Glutamatergic neuron (in vitro differentiated cells): ENCODE measurements at places on chromosomes 4 and X.

GRCh38 chr4:120314969-120315368 is 248.3 kb upstream of the MAD2L1 start:
- no peak for DNase-seq

- no peak for DNase-seq
Measured at GRCh38 chr4:99647071-99647470, 10.6 kb downstream of the C4orf54 start.

GRCh38 chr4:134382478-134383227 is 181.1 kb upstream of the PABPC4L start:
- DNase-seq, result no peak

DNA sequence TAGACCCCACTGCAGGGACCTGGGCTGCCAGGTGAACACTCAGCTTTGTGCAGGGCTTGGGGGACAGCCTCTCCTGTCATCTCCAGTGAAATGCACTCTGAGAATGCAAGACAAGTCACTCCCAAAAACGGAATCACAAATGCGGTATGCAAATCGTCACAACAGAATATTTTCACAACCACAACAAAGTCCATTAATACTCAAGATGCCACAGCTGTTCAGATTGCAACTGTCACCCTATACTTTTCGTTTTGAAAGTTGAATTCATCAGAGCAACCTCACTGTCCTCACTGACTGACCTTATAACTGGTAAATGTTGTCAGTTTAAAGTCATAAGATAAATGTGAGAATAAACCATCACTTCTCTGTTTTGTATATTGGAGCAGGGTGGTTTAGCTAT is 16.6 kb downstream of the JAKMIP1 start:
- DNase-seq, result no peak

DNA sequence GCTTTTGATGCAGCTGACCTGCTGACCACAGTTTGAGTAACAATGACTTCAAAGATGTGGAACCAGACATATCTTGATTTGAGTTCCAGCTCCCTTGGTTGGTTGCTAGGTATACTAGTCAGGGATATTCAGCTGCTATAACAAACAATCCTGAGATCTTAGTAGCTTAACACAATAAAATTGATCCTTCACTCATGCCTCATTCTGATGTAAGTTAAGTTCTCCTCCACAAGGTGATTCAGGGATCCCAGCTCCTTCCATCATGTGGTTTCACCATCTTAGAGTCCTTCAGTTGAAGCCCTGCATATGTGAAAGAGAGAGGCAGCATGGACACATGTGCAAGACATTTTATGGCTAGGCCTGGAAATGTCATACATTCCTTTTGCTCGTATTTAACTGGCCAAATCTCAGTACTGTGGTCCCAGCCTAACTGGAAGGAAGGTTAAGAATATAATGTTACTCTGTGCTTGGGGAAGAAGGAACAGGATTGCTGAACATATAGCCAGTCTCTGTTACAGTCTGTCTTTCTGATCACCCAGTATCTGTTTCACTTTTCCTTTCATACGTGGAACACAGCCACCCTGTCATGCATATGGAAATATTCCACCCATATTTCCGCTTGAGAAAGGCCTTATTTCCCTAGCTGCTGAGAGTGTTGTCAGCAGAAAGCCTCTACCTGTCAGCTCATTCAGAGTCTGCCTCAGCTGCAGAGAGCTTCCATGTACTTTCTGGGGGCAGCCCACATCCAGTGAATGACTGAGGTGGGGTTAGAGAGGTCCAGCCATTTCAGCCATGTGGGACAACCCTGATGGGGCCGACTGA is 7.1 kb downstream of the SMIM9 start:
- DNase-seq, result no peak

- DNase-seq, result no peak
Measured at GRCh38 chr4:144902614-144903013, 195.4 kb downstream of the ANAPC10 start.

GRCh38 chrX:10496345-10496965 is 123.9 kb downstream of the MID1 start:
- no peak for DNase-seq

- no peak for DNase-seq
Measured at GRCh38 chrX:12949927-12950656, 24.8 kb upstream of the TMSB4X start.

- no peak for DNase-seq
Measured at GRCh38 chr4:48307528-48307927, 33.8 kb upstream of the SLAIN2 start.

GRCh38 chr4:137794764-137795254 is 262.5 kb upstream of the PCDH18 start:
- DNase-seq, result no peak

DNA sequence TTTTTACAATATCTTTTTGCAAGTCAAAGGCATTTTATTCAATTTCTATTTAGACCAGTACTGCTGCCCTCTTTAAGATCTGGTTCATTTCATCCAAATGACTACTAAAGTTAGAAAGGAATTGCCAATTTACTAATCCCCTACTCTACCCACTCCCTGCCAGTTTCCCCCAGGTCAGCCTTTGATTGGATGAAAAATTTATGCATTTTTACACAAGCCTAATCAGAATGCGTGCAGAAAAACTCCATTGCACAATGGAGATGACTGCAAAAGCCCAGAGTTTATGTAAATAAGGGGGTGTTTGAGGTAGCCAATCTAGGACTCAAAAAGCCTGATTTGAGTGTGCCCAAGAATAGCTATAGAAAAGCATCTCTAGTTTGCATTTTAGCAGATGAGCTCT is 310.6 kb downstream of the PABPC4L start:
- no peak for DNase-seq

DNA sequence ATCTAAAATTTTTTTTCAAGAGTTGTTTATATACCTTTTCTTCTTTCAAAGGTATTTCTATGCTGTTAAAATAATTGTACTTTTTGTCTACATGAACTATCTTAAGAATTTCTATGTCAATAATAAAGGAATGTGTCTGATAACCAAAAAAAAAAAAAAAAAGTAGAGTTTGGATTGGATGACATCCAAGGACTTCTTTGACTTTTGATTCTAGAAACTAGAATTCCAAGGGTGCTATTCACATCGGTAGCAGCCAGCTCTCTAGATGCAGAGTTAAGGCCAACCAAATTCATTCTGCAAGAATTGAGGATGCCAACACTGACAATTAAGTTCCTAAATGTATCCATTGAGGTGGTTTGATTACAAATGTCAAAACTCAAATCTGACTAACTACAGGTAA is 42.0 kb upstream of the PRKG2 start:
- no peak for DNase-seq

DNA sequence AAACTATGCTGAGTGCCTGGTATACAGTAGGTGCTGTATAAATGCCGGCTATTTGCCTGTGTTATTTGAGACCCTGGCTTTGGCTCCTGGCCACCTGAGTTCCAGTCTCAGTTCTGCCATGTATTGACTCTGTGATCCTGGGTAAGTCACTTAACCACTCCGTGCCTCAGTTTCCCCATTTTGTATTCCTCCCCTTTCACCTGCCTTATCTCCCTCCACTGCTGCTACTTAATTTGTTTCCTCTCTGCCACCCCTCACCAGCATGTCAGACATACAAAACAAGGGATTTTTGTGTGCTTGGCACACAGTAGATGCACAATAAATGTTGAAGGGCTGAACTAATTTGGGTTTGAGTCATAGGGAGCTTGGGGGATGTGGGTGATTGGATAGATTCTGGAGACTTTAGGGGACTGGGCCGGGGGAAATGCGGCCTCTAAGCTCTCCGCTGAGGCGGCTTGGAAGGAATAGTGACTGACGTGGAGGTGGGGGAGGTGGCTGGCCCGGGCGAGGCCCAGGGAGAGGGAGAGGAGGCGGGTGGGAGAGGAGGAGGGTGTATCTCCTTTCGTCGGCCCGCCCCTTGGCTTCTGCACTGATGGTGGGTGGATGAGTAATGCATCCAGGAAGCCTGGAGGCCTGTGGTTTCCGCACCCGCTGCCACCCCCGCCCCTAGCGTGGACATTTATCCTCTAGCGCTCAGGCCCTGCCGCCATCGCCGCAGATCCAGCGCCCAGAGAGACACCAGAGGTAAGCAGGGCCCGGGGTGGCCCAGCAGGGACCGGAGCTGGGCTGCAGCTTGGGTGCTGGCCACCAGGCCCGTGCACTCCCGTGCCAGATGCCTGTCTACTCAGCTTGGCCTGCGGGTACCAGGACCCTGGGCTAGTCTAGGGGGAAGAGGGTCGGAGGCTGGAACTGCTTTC is at the start of gene TIMP1:
TIMP1 (plus strand) TSS at position 706 of the 917 bp plus-strand sequence. CDS start 980 bp downstream, outside the sequence.
- peak; percentile 77 for DNase-seq

DNA sequence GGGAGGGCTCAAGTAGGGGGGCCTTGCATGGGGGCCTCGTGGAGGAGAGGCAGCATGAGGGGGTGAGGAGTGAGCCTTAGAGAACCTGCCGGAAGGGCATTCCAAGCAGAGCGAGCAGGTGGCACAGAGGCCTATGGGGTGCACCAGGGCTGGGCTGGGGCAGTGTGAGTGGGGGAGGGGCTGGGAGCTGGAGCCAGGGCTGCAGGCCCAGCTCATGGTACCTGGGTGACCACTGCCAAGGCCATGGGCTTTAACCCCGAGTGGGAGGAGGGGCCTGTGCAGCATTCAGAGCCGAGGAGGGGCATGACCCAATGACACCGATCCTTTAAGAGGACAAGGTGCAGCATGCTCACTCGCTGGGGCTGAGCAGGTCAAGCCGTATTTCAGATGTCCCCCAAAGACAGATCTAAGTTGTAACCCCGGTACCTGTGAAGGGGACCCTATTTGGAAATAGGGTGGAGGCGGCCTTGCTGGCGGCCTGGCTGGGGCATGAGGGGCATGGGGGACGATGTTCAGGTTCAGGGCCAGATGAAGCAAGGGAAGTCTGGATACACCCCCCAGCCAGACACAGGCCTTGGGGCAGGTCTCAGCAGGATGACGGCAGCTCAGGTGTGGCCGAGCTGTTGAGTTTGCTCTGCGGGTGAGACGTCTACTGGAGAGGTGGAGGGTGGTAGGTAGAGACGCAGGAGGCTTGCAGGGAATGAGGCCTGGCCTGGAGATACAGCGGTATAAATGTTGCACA is 137.0 kb downstream of the CPZ start:
- no peak for DNase-seq

- DNase-seq, result no peak
Measured at GRCh38 chrX:152903589-152903988, 5.7 kb downstream of the ZNF185 start.

DNA sequence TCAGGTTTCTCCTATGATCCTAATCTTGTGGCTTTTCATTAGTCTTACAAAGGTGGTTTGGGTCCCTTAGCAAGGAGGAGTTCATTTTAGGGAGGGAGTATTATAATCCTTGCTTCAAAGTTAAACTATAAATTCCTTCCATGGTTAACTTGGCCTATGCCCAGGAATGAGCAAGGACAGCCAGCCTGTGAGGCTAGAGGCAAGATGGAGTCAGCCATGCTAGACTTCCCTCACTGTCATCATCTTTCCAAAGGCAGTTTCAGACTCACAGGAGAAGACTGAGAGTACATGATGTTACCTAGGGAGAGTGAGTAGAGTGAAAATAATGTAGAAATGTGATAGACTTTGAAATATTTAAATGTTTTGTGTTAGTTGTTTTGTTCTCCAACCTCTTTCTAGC is 192.3 kb downstream of the GPAT3 start:
- no peak for DNase-seq

DNA sequence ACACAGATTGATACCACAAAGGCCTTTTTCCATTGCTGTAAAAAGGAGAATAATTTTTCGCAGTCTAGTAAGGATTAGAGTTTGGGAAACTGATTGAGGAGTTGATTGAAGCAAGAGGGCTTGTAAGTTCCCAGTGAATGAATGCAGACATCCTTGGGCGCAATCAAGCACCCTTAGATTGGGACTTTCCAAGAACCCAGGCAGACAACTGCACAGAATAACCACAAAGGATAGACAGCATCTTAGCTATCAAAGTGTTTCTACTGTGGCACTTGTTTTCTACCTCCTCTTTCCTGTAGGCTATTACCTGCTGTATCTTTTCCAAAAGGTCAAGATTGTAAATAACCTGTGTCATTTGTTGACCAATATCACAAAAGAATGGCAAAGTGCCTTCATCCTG is 2.6 kb downstream of the COX18 start:
- no peak for DNase-seq

- peak; percentile 27 for DNase-seq
Measured at GRCh38 chrX:102154900-102155805, 624 bp downstream of the BEX5 start.

- DNase-seq, result no peak
Measured at GRCh38 chr4:79298484-79298883, 27.4 kb downstream of the NAA11 start.

GRCh38 chr4:168264903-168265302 is 53.6 kb downstream of the DDX60 start:
- DNase-seq, result no peak

DNA sequence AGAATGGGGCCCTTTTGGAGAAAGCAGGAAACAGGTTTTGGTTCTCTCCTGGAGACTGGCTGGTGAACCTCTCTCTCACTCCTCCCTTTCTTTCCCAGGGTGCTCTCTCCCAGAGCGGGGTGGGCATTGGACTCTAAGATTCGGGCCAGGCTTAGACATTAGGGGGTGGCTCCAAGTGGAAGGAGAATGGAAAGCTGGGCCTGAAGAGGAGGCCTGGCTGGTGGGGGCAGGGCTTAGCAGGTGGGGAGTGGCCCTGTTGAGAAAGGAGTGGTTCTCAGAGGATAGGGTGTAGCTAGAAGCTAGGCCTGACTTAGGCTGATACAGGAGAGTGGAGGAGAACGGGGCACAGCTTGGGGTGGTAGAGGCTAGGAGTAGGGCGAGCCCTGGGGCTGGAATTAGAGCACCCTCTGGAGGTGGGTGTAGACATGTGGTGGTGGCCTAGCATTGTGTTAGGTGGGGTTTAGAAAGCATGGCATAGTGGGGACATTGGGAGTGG is 5.7 kb downstream of the PLP2 start:
- no peak for DNase-seq

DNA sequence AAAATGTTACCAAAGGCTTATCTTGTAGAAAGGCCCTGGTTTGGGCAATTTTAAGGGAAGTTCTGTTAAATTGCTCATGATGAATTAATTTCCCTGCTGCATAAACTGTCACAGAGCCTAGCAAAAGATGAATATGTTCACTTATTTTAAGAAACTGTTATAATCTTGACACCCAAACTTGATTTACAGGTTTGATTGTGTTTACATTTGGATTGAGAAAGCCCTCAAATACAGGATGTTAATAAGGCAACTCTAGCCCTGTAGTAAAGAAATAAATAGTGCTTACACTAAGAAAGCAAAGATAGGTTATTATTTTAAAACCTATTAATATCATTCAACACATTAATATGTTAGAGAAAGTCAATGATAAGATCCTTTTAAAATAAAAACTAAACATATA is 18.3 kb downstream of the GYG2 start:
- DNase-seq, result no peak

GRCh38 chr4:126241634-126242033 is 926.9 kb downstream of the FAT4 start:
- no peak for DNase-seq

DNA sequence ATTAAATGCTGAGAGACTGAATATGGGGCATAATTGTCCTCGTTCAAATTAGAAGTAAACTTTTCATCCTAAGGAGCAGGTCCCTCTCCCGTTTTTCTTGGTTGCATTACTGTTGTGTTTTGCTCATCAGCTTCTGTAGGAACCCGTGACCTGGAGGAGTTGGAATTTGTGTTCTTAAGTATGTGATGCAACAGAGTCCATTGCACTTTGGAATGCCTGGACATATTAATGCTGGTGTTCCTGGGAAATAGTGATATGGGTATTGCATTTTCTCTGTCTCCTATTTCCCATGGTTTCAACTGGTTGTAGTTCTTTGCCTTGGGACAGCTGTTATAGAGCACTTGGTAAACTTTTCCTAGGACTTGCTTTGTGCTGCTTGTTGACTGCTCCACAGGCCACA is 417.8 kb upstream of the LCORL start:
- no peak for DNase-seq

- no peak for DNase-seq
Measured at GRCh38 chrX:34365471-34365870, 233.4 kb upstream of the FAM47A start.

- DNase-seq, result no peak
Measured at GRCh38 chr4:138299881-138300280, 57.7 kb upstream of the SLC7A11 start.
